8988T (cell line): ENCODE measurements at places on chromosomes 3 and 15.

DNA sequence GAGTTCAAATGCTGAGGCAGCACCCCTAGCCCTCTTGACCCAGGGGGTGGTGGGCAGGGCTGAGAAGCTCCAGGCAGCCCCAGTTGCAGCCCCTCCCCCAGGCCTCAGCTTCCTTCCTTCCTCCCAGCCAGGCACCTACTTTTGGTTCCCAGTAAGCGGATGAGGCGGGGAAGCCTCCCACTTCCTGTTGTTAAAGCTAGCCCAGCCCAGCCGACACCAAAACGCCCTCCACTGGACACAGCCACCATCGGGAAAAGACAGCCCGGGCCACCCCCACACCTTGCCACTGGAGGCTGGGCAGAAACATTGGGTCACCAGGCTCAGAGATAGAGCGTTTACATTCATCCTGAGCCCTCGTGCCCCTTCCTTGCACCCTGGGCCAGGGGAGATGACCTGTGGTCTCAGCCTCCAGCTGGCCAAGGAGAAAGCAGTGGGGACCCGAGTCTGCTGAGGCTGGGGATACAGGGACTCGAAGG is 3.5 kb downstream of the DUSP7 start:
- peak; percentile 96 for DNase-seq

GRCh38 chr15:47932261-47932660 is 188.5 kb upstream of the SLC24A5 start:
- no peak for DNase-seq

GRCh38 chr3:377158-377561 is 180.6 kb downstream of the CHL1 start:
- no peak for DNase-seq

DNA sequence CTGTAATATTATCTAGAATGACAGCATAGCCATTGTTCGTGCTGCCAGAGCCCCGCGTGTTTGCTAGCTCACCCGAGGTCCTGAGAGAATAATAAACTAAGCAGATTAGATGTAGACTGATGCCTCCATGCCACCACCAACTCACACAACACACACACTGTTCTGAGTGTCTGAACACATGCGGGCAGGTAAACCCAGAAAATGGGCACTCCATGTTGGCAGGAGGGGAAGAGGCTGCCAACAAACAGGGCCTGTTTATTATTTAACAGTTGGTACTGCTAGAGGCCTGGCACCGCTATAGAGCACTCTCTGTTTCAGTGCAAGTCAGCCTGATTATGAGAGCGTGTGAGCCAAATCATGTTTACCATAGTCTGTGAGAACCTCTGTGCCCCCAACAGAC is 299.0 kb downstream of the ZBTB20 start:
- DNase-seq, result no peak

- no peak for DNase-seq
Measured at GRCh38 chr3:80238606-80239005, 470.8 kb upstream of the ROBO1 start.

DNA sequence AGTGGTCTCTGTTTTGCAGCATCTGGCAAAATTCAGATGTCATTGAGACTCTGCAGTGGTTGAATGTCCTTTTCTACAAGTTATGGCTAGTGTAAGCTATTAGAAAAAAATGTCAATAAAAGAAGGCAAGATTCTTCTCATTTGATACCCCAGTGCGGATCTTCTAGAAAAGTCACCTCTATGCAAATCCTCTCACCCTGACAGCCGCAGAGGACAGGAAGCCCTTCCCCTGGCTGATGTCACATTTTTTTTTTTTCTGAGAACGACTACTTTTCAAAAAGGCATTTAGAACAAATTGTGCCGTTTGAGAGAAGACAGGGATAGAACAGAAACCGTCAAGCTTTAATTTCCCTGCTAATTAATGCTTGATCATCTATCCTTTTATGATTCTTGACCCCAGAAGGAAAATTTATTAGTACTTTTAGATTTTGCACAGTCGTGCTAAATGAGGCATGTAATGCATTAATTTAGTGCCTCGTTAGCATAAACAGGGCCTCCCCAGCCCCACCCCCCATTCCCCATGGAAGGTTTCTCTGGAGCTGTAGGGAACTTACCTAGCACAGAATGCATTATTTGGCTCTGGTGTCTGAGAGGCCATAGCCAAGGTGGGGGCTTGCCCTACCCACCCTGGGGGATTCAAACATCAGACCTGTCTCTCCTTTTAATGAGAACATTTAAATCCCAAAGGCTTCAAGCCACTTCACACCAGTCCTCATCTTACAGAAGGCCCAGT is 183.8 kb downstream of the OPA1 start:
- DNase-seq, result no peak
